Sigmoid colon (tissue), 7 donors: ENCODE measurements at places on chromosomes 12 and 14. TPM values are rescaled to one million over a fixed set of nuclear protein-coding genes. Genes with fewer than 3 reads are reported as not detected.

PLEKHG7 gene
- total RNA-seq: not detected

- H3K27ac ChIP-seq: no peak overlapping the region
- no peaks in the 10 kb centered on the region for H3K4me1 ChIP-seq
- H3K27me3 ChIP-seq: no peaks in the 10 kb centered on the region
- no peak overlapping the region for H3K4me3 ChIP-seq
- no peak for DNase-seq
Measured at GRCh38 chr14:55706365-55706684, 126.3 kb downstream of the KTN1 start.

DNA sequence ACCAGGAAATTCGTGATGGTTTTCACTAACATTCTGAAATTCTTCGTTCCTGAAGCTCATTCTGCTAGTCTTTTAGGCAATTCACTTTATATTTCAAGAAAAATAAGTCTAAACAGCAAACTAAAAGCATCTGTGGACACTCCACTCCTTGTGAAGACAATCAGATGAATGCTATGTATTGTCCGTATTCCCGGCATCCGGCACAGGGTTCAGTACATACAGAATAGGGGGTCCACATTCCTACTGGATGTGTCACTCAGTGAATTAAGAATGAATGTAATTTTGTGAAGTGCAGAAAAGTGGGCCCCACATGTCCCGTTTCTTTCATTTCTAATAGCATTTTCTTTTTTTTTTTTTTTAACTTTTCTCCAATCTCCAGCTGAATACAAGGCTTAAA lies 241.3 kb downstream of the GRIN2B start:
- H3K4me3 ChIP-seq: no peak overlapping the region
- no peaks in the 10 kb centered on the region for H3K36me3 ChIP-seq
- H3K27ac ChIP-seq: no peak overlapping the region

DNA sequence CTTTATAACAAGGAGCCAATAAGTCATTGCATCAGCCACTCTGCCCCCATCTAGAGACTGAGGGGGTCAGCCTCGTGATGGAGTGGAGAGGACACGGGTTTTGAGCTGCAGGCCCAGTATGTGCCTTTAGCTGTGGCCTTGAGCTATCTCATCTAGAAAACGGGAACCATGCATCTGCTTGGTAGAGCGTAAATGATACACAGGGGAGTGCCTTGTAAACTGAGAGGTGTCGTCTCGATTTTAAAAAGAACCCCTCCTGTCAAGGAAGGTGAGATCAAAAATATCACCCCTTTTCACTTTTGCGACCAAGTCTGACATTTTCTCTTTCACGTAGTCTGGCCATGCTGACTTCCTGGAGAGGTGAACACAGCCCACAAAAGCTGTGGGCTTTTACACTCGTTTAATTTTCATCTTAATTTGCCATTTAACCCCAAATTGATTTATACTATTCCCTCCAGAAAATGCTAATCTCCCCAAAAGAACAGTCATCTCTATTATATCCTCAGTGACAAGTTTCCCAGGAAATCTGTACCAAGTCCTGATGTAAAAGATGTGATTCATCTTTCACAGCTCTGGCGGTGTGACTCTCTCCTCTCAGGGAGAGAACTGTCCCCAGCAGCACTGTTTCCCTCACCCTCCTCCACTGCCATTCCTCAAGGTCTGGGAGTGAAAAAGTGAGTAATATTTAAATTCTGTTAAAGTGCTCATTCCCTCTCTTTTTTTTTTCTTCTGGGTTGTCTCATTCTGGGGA lies 30.6 kb downstream of the VCPKMT start:
- no peak for DNase-seq
- no peak overlapping the region for H3K4me3 ChIP-seq
- H3K4me1 ChIP-seq: no peaks in the 10 kb centered on the region
- no peaks in the 10 kb centered on the region for H3K36me3 ChIP-seq

- DNase-seq: no peak
- no peaks in the 10 kb centered on the region for H3K36me3 ChIP-seq
- no peaks in the 10 kb centered on the region for H3K27me3 ChIP-seq
- H3K4me3 ChIP-seq: no peak overlapping the region
- H3K27ac ChIP-seq: no peak overlapping the region
- H3K4me1 ChIP-seq: no peaks in the 10 kb centered on the region
Measured at GRCh38 chr12:84994426-84994825, 41.7 kb downstream of the TSPAN19 start.

NFE2 gene
- not detected for total RNA-seq

JAG2 gene
- 3.9 TPM for total RNA-seq

KRT74 gene
- total RNA-seq: not detected

AGAP2 gene
- 3.0 TPM for total RNA-seq

PTCSC3 gene
- not detected for total RNA-seq
